Pancreas (tissue), 10 donors: ENCODE measurements at places on chromosomes 4 and X.

- no peak for DNase-seq
Observed at GRCh38 chrX:46554942-46555341, 9.7 kb upstream of the ZNF674 start.

GRCh38 chr4:170137927-170138326, 48.2 kb upstream of the AADAT start:
- no peak for DNase-seq

DNA sequence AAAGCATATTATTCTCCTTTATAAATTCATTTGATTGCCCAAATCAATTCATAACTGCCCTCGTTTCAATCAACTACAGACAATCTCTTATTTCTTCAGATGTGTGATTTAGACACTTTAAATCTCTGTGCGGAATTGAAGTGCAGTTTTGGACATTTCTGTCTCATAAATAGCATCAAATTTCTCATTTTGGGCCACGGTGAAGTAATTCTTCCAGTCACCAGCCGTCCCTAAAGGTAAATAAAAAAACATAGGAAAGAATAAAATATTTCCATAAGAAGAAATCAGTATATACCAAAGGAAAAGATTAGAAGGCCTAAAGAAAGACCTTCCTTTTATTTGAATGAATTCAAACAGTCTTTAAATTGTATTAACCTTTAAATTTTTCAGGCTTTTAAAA, 33.4 kb downstream of the SULT1B1 start:
- DNase-seq = no peak

DNA sequence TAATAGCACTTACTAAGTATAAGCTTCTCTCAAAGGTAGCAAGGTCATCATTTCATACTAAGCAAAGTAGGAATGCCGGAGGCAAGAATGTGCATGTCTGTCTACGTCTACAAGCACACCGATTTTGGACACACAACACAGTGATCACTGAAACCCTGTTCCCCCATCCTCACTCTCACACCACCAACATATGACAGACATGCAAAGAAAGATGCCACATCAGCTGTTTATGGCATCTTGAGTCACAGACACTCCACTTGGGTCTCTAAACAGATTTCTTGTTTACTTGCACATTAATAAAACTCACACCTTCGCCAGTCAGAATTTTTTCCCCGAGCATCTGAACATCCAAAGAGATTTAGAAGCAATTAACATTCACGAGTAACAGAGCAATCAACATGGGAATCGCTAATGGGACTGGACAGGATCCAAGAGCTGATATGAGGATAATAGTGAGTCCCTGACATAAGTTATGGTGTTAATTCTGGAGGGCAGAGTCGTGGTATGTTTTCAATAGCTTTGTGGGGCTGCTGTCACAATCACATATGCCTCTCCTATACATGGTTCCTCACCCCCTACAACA, 324.1 kb downstream of the DHX15 start:
- no peak for DNase-seq

GRCh38 chr4:120754590-120754989, 167.9 kb downstream of the PRDM5 start:
- no peak for DNase-seq

GRCh38 chr4:67428819-67429218, 116.5 kb downstream of the CENPC start:
- no peak for DNase-seq

DNA sequence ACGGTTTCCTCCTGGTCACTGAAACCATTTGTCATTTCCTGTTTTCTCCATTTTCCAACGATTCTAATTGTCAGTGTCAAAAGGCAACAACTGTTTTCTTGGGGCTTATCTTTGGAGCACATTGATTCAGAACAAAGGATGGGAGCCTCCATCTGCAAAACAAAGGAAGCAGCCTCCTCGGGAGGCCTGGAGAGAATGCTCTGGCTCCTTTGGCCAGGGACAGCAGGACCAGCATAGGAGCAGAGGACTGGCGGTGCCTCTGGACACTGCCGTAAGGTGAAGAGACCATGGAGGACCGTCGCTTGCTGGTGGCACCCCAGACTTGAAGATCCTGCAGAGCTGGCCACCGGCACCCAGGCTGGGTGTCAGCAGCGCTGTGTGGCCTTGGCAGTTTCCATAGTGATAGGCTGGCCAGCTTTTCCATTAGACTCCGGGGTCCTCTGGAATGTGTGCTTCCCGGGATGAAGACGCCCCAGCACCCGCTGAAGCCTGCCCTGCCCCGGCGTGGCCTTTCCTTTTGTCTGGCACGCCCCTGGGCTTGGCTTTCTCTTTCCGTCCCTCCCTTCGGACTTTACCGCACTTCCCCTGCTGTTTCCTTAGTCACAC, 61.1 kb upstream of the MTM1 start:
- DNase-seq = peak; percentile 43

DNA sequence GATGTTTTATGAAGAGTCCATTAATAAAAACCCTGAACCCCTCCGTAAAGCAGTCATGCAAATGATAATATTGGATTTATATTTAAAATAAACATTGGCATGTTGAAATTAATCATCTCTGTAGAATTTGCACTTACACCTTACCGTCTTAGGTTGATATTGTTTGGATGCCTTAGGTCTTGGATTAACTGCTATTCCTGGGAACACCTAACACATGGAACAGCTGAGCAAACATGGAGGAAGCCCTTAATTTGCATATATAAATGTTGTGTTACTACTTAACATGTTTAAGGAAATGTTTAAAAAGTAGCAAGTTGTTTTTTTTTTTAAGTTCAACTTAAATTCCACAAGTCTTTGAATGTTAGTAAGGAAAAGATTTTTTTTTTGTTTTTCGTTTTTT, 62.5 kb downstream of the NSD2 start:
- DNase-seq = no peak

- DNase-seq = peak; percentile 32
Observed at GRCh38 chr4:1592068-1592708, 91.9 kb downstream of the FAM53A start.

- no peak for DNase-seq
Observed at GRCh38 chrX:69080855-69081465, 84.3 kb downstream of the PJA1 start.

- DNase-seq = no peak
Observed at GRCh38 chrX:35380808-35381700, 417.1 kb upstream of the MAGEB16 start.

- no peak for DNase-seq
Observed at GRCh38 chrX:45986971-45987370, 558.2 kb downstream of the ZNF674 start.

GRCh38 chr4:122328893-122329292, 49.9 kb upstream of the ADAD1 start:
- no peak for DNase-seq

DNA sequence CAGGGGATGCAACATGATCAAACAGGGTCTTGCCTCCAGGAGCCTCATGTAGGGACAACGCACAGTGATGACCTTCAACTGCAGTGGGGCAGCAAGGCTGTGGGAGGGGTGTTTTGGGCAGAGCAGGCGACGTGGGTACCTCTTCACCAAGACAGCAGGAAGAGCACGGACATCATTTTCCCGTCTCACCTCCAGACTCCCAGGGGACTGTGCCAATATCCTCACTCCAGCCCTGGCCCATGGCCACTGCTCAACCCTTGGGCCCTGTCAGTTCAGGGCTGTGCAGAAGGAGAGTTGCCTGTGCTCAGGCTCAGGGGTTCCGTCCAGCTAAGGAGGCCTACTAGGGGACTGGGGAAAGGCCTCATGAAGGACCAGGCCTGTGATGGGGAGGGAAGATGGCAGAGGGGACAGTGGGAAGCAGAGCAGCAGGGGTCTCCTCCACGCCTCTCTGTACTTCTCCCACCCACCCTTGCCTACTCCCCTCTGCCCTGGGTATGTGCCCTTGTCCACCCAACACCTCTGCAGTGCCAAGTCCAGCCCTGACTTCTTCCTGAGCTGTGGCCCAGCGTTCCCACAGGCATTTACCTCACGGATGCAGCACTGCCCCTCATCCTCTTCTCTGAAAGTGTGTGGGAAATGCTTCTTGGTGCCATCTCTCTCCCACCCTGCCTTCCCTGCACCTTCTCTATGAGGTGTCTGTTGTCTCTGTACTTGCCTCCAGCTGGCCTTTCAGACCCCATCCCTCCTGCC, 1.4 kb downstream of the IL9R start:
- DNase-seq = no peak

GRCh38 chrX:41670112-41670511, 18.7 kb upstream of the GPR34 start:
- DNase-seq = no peak

GRCh38 chr4:88866862-88867550, 169.4 kb upstream of the NAP1L5 start:
- DNase-seq = no peak

GRCh38 chr4:7872264-7872771, 67.3 kb downstream of the AFAP1 start:
- DNase-seq = peak; percentile 83

DNA sequence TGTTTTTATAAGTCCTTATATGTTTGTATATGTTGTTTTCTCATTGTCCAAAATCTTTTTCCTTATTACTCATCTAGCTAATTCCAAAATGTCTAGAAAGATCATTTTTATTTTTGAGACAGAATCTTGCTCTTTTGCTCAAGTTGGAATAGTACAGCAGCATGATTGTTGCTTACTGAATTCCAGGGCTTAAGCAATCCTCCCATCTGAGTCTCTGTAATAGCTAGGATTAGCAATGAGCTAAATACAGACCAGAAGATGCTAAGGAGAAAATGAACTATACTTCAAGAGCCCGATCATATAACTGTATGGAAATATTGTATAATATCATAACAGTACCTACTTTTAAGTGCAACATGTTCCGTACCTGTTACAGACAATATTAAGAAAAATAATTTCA, 1027.0 kb downstream of the STIM2 start:
- no peak for DNase-seq

DNA sequence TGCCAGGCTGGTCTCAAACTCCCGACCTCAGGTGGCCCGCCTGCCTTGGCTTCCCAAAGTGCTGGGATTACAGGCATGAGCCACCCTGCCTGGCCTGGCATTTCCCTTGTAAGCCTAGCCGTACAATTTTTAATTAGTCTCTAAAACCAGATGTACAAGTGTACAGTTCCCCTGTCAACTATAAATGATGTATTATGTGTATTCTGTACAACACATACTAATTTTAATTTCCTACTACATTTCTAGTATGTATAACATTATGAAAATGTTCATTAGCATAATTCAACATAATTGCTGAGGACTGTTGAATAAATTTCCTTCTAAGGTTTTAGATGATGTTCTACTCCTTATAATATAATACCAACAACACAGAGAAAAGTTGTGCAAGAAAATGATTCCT, 27.8 kb downstream of the TBC1D1 start:
- no peak for DNase-seq
